ENCODE measurements at places on chromosomes 1 and 21.

DNA sequence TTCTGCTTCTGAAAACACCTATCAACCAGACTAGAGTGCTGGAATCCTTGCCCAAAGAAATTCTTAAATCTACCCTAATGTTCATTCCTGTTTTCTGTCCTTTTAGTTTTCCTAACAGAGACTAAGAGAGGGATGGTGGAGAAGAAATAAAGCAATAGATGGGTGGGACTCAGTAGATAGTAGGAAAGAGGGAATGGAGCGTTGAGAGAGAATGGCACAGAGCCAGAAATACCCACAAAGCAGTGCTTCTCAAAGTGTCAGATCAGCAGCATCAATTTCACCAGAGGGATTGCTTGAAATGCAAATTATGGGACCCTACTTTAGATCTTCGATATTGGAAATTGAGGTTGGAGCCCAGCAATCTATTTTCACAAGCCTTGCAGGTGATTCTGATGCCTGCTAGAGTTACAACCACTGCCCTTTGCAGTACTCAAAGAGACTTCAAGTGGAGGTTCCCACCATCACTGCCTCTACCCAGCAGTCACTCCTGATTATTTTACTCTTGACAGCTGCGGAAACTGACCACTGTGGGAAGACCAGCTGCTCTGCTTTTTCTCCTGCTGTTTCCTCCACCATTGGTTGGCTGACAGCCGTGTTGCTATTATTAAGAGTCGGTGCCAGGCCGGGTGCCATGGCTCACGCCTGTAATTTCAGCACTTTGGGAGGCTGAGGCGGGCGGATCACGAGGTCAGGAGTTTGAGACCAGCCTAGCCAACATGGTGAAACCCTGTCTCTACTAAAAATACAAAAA lies 11.4 kb upstream of the PRPF3 start:
- DNase-seq: no peak

- no peak for DNase-seq
Observed at GRCh38 chr1:156908541-156908940, 11.9 kb upstream of the LRRC71 start.

DNA sequence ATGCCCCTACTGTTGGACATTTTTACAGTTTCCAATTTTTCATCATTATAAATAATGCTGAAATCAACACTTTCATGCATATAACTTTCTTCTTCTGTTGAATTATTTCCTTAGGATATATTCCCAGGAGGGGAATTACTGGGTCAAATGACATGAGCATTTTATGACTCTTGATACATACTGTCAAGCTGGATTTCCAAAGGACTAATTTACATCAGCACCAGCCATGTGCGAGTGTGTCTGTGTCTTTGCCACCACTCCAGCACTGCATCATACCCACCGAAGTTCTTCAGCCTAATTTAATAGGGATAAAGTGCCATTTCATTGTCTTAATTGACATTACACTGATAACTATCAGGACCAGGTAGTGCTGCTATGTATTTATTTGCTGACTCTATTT lies 146.7 kb downstream of the CSMD2 start:
- DNase-seq: no peak

GRCh38 chr1:116020668-116021272 lies 44.5 kb downstream of the SLC22A15 start:
- peak; percentile 59 for DNase-seq

- DNase-seq: no peak
Observed at GRCh38 chr1:221797506-221797905, 55.6 kb upstream of the DUSP10 start.

GRCh38 chr1:237050915-237051314 lies 8.9 kb downstream of the RYR2 start:
- DNase-seq: no peak

- DNase-seq: no peak
Observed at GRCh38 chr1:28510273-28510969, 4.6 kb downstream of the RCC1 start.

DNA sequence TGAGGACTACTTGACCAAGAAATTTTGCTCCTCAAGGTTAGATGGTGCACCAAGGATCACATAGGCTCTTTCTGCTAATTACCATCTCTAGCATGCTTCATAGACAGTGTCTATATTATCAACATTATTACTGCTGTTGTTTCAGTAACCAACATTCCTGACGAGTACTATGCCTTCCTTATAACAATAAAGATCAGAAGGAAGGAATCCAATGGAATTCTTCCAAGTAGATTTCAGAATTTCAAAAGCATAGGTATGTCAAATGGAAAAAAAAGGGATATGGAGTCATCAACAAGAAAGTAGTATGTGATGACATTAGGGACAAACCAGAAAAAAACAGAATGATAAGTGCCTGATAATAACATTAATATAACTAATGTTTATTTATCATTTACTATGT lies 39.6 kb upstream of the LPGAT1 start:
- no peak for DNase-seq

DNA sequence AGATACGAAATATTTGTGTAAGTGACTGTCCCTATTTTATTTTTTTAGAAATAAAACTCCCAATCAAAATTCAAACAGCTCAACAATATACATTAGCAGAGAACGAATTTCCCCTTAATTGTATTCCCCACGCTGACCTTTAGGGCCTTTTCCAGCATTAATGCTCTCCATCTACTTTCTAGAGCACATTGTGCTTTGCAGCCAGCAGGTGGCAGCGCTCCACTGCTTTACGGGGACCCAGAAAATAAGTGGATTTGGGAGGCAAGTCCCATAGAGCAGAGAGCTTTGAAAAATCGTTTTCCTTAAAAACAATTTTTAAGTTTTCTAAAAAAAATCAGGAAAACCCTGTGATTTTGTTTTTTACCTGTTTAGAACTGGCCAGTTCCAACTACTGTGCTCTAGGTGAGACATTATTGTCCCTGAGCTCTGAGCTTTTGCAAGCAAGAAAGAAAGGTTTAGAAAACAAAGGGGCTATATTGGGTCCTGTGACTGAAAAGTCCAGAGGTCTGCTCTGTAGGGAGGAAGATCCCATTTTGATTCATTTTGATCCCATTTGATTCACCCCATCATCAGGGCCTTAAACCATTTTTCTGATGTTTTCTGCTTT lies 144.4 kb upstream of the ZNF644 start:
- peak; percentile 26 for DNase-seq

DNA sequence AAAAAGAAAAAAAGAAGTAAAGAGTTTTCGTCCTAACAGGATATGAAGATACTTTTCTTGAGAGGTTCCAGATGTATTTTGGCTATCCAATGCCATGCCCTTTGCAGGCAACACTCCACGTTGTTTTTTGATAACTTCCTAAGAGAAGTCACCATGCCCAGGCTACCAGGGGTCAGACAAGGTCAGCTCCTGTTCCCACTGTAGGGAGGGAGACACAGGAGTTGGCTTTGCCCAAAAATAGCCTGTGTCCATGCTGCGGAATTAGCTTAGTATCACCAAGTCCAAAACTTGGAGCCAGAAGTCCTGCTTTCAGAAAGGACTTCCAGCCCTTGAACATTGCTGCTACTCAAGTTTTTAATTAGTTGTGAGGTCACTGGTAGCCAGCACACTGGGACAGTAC lies 62.1 kb upstream of the NRIP1 start:
- no peak for DNase-seq

DNA sequence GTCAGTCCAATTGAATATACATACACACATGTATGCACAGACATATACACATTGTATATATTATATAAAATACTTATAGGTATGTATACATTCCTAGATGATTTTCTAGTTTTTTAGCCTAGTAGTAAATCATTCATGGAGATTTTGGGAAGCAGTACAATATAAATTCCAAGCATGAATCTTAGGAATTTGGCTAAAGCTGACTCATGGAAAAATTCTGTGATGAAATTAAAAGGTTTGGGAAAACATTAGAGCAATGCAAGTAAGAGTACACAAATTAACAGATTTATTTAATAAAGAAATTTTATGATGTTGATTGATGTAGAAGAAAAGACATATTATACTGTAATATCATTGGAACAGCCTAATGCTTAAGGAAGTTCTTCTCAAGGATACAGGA lies 43.7 kb upstream of the PTGFR start:
- no peak for DNase-seq

- DNase-seq: no peak
Observed at GRCh38 chr1:239612379-239612778, 226.0 kb downstream of the CHRM3 start.

DNA sequence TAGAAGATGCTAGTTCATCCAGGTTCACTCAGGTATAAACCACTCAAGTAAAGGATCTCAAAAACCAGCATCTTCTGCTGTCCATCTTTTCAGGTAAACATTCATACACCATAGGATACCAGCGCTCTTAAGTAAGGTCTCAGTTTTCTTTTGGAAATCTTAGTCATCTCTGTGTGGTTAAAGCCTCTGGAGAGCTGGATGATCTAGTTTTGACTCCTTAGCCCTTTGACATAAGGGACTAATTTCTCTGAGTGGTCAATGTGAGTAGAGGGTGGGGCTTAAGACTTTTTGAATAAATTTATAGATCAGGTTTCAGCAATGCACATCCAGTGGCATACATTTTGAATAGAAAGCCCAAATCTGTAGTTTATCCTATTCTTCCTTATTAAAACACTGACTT lies 92.3 kb downstream of the CTH start:
- DNase-seq: no peak

GRCh38 chr1:65625528-65625927 lies 167.2 kb upstream of the PDE4B start:
- DNase-seq: no peak

DNA sequence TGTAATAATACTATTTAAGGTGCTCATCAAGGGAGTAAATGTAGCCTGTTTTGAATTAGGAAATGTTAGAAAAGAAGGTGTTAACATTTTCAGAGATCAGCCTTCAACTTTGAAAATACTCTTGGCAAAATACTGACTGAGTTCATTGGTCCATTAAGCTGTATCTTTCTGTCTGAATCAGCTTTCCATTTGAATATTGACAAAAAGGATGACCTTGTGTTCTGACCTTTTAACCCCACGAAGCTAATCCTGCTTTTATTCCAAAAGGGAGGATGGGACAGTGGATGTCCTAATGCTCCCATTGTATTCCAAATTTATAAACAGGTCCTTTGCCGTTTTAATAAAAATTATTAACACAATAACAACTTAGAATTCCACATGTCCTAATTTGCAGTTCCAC lies 259.7 kb upstream of the NRIP1 start:
- DNase-seq: no peak

DNA sequence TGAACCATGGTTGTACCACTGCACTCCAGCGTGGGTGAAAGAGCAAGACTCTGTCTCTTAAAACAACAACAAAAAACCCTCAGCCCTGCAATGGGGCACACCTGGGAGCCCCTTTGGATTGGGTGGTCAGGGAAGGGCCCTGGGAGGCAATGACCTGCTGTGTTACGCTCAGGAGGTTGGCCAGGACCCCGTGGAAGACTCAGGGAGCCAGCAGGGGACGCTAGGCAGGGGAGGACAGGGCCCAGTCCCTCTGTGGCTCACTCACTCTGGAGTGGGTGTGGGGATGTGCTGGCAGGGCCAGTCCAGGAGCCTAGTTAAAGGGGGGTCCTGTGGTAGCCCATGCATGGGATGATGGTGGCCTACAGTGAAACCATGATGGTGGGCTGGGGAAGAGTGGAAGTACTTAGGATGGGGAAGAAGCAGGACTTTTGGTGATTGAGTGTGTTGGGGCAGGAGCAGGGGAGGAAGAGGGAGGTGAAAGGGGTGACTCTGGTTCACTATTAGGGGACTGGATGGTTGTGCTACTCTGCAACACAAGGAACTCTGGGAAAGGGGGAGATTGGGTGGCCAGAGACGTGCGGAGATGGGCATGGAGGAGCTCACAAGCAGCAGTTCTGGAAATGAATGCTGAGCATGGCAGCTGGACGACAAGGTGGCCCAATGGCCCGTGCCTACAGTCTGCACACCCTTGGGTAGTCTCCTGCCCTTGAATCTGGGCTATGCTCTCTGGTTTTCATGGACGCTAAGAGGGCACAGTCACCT lies 56.3 kb upstream of the FAM20B start:
- DNase-seq: no peak

DNA sequence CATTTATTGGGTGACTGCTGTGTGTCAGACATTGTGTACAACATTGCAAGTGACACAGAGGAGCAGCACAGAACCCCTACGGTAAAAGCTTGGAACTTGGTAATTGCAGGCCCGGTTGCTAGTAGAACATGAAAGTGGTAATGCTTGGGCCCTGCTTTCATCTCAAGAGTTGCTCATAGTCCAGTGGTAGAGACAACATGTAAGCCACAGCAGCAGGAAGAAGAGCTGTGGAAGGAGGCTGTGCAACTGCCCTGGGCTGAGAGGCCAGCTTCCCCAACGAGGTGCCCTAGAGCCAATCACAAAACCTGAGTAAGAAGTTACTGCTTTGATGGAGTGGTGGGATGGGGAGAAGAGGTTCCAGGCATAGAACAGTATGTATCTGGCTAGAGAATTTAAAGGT lies 18.4 kb downstream of the CNIH4 start:
- no peak for DNase-seq

- DNase-seq: no peak
Observed at GRCh38 chr1:206796981-206797402, 24.7 kb upstream of the IL10 start.

DNA sequence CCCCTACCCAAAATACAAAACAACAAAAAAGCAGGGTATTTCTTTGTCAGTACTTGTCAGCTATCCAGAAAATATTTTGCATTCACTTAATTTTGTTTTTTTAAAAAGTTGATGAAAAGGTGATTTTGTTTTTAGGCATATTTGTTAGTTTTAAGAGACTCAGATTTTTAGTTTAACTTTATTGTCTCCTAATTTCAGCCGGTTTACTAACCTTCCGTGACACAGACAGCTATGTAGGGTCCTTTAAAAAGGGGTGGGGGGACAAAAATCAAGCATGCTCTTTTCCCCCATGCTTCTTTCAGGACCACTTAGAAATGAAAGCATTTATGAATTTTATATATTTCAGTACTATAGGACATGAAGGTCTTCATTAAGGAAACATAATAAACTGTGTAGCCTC lies 1.6 kb downstream of the PBX1 start:
- DNase-seq: no peak

- DNase-seq: peak; percentile 59
Observed at GRCh38 chr1:167401260-167401873, 117.0 kb downstream of the CD247 start.

DNA sequence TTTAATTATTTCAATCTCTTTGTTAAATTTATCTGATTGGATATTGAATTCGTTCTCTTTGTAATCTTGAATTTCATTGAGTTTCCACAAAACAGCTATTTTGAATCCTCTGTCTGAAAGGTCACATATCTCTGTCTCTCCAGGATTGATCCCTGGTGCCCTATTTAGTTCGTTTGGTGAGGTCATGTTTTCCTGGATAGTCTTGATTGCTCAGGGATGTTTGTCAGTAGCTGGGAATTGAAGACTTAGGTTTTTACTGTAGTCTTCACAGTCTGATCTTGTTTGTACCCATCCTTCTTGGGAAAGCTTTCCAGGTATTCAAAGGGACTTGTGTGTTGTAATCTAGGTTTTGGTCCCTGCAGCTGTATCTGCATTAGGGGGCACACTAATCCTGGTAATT lies 6.8 kb upstream of the MTARC2 start:
- no peak for DNase-seq

- DNase-seq: no peak
Observed at GRCh38 chr21:42862774-42863503, 16.4 kb downstream of the WDR4 start.

GRCh38 chr1:67517046-67517445 lies 86.8 kb upstream of the SERBP1 start:
- DNase-seq: no peak
